Occipital lobe (tissue), 3 donors: ENCODE measurements at places on chromosomes 2 and 18. TPM values are rescaled to one million over a fixed set of nuclear protein-coding genes. Genes with fewer than 3 reads are reported as not detected.

CRYGD gene
- total RNA-seq: 1.7 TPM

ANKRD23 gene
- 5.9 TPM for total RNA-seq

GPR155 gene
- 15.6 TPM for total RNA-seq

SERPINB4 gene
- not detected for total RNA-seq

CXCR1 gene
- not detected for total RNA-seq

SLC4A5 gene
- 2.2 TPM for total RNA-seq

PLGLB2 gene
- total RNA-seq: 2.0 TPM
